ENCODE measurements at places on chromosomes 1 and 21. TPM values are rescaled to one million over a fixed set of nuclear protein-coding genes. Genes with fewer than 3 reads are reported as not detected.
A peak's percentile ranks its signal among the peaks of the same experiment; 100 is the strongest.

DNA sequence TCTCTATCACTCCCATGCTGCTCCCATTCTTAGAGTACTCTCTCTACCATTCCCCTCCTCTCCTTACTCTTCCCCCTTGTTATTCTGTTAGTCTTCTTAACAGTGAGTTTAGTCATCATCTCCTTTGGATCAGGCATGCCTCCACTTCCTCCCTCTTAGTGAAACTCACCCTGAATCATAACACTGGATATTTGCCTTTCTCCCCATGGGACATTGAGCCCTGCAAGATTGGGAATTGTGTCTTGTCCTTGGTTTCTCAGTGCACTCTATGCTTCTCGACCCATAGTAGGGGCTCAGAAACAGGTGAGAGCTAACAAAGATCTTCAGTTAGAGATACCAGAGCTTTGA lies 68.3 kb upstream of the GCLM start:
- no peak for DNase-seq

GRCh38 chr1:158793604-158794003 lies 12.6 kb upstream of the OR6N2 start:
- DNase-seq = no peak

The PROX1 gene
- 0.29 TPM for total RNA-seq

- DNase-seq = no peak
Observed at GRCh38 chr1:18319099-18319498, 161.6 kb upstream of the KLHDC7A start.

DNA sequence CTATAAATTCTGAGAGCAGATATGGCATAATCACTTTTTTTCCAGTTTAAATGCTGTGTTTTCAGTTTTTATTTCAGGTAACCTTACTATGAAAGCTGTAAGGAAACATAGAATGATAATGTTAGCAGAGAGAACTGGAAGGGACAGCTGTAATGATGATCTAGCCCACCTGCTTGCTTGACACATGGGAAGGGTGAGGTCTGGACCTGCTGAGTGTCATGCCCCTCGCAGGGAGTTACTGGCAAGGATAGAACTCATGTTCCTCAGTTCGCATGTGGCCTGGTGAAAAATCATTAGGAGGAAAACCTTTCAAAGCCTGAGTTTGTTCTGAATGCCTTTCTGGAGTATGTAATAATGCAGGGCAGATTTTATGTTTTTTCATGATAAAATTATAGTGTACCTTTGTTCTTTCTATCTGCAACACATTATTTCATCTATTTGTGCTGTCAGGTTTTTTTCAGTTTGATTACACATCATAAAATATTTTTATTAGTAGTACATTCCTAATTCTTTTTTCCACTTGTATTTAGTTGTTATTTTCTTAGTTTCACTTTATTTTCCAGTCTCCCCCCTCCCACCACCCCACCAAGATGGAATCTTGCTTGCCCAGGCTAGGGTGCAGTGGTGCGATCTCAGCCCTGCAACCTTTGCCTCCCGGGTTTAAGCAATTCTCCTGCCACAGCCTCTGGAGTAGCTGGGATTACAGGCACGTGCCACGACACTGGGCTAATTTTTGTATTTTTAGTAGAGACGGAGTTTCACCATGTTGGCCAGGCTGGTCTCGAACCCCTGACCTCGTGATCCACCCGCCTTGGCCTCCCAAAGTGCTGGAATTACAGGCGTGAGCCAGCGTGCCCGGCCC lies 8.0 kb downstream of the DDI2 start:
- DNase-seq = no peak

The AADACL4 gene
- total RNA-seq = not detected

- DNase-seq = no peak
Observed at GRCh38 chr1:226111883-226112261, 49.4 kb downstream of the H3-3A start.

- no peak for DNase-seq
Observed at GRCh38 chr1:161864577-161864976, 98.5 kb downstream of the ATF6 start.

DNA sequence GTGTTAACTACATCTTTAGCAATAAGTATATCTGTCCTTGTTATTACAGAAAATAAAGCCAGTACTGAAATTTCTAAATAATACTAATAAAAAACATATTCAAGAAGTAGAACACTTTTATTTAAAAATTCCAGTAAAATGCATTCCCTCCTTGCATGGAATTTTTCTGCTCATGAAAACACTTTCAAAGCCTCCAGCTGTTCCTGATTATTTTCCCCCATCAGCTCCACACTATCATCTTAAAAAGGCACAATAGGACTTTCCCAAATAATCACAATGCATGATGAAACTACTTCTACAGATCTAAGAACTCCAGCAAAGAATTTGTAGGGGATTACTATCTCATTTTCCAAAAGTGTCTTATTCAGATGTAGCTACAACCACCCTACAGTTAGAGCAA lies 162.6 kb upstream of the USP25 start:
- DNase-seq = no peak

DNA sequence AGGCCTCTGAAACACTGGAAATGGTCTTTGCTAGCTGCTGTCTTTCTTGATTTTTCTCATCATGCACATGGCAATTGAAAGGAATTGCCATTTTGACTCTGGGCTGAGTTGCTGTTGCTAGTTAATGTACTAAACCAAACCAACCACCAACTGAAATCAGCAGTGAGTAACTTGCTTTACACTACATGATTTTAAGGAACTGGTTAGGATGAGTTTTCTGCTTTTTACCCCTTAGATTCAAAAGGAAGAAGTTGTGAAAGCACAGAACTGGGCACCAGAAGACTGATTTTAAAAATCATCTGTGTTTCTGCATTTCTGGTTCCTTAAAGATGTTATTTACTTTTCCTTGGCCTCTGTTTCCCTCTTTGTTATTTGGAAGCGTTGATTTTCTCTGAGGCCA lies 361.9 kb downstream of the HLX start:
- DNase-seq = no peak

DNA sequence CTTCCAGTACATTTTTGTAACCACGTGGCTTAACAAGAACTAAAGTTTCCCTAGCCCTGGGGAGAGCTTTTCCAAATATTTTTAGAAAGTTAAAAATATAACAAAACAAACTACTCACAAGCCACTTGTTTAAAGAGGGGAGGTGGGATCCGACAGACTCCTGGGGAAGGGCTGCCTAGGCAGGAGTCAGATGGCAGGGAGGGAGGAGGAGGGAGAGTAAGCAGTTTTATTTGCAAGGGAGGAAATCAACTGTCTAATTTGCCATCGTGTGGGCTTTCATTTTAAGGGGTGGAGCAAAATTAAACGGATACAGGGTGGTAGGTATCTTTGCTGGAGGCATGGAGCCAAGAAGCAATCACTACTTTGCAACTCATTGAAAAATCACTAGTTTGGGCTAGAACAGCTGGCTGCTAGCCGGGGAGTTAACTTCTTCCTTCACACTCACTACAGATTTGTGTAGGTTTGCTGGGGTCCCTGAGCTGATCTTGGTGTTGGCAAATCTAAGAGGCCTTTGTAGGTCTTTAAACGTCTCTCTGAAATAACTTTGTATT lies 8.8 kb downstream of the BARHL2 start:
- DNase-seq = no peak

DNA sequence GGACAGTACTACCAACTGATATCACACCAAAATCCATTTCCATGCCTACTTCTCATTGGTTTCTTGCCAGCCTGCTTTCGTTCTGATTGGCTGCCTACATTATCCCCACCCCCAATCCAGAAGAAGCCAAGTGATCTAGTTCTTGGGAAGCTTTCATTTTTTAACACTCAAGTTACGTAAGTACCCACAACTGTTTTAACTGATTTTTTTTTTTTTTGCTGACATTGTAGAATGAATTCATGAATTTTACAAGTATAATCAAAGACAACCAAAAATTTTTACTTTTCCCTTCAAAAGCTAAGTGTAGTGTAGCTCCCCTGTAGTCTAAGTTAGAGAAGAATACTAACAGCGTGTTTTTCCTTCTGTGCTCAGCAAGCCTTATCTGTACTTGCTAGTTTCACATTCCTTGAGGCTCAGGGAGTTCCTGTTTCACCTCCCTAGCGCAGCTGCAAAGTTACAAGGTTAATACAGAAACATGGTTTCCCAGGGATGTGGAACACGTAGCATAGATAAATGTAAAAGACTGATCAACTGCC lies at the start of gene SLC9C2:
SLC9C2 (minus strand) TSS at position 17 of the 536 bp plus-strand sequence. CDS start 1,296 bp downstream, outside the sequence.
- DNase-seq = peak; percentile 15

DNA sequence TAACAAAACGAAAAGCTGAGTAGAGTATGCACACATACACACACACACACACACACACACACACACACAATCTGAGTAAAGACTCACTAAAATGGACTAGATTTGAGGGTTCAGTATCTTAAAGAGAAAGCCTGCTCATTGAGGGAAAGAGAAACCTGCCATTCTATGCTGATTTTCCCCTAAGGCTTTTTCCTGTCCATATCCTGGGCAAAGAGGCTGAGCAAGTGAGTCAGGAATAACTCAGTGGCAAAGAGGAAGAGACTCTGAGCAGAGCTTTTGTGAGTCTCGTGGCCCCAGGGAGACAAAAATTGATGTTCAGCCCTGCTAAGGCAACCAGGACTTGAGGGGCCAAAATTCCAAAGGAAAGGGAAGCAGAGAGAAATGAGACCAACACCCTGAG lies 37.3 kb upstream of the RUNX1 start:
- no peak for DNase-seq

- peak; percentile 49 for DNase-seq
Observed at GRCh38 chr1:22665752-22666151, 12.7 kb downstream of the C1QB start.

GRCh38 chr1:58318157-58319005 lies 228.1 kb downstream of the OMA1 start:
- DNase-seq = no peak

DNA sequence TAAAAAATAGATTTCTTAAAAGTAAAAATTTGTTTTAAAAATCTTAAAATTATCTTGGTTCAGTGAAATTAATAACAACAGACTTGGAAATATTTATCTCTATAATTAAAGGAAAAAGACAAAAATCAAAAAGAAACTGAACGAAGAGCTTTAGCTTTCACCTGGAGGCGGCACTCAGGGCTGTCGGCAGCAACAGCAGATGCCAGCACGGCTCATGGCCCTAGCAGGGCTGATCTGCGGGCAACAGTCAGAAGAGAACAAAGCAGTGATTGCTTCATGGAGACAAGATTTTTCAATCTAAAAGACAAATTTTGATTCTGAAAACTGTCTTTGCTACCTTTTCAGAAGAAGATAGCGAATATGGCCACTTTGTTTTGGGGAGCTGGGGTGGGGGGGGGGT lies 22.6 kb downstream of the UBE2G2 start:
- DNase-seq = no peak

DNA sequence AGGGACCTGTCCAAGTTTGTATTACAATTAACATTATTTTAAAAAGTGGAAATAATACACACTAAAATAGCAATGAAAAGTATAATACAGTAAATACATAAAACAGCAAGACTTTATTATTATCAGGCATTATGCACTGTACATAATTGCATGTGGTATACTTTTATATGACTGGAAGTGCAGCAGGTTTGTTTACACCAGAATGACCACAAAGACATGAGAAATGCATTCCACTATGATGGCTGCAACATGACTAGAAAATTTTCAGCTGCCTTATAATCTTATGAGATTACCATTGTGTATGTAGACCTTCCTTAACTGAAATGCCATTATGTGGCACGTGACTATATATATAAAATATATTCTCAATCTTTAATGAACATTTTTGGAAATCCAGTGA lies 1699.6 kb downstream of the KCNT2 start:
- no peak for DNase-seq

- DNase-seq = no peak
Observed at GRCh38 chr1:86205741-86206140, 49.2 kb upstream of the COL24A1 start.

The RPE65 gene
- total RNA-seq = not detected

Data from Calu3 (cell line).